CD4-positive, alpha-beta T cell treated with Interleukin-17A for 4 hours (primary cell): ENCODE measurements at places on chromosomes 6 and 20.

DNA sequence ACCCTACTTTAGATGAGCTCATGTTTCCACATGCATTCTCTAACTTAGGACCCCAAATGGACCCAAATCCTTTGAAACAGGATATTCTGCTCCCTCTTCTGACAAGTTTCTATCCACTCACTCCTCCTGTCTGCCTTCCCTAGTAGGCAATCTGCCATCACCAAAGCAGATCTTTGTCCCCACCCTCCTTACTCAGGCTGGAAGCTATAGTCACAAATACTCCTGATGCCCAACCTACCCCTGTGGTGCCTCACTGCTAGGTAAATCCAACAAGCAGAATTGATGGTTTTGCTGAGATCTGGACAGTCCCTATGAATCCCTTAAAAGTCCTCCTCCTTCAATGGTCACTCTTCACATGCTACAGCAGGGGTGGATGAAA lies 21.7 kb downstream of the ELOVL5 start:
- no peak for DNase-seq

DNA sequence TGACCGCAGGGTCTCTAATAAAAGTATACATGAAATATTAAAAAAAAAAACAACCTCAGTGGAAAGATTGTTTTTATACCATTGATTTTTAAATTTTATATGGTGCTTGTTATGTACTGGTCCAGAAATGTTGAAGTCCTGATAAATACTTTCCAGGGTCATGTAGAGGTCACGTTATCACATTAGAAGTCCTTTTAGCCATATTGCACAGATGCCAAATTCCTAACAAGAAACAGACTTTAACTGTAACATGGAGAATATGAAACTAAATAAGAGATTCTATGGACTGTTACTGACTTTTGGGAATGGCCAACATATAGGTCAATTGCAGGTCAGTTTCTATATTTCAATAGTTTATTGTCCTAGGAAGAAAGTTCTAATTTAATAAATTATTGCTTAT lies 89.0 kb downstream of the ADGRB3 start:
- no peak for DNase-seq

- DNase-seq, result no peak
Observed at GRCh38 chr6:139472351-139473015, 98.0 kb upstream of the CITED2 start.

- no peak for DNase-seq
Observed at GRCh38 chr6:8174571-8174970, 72.2 kb upstream of the EEF1E1 start.

DNA sequence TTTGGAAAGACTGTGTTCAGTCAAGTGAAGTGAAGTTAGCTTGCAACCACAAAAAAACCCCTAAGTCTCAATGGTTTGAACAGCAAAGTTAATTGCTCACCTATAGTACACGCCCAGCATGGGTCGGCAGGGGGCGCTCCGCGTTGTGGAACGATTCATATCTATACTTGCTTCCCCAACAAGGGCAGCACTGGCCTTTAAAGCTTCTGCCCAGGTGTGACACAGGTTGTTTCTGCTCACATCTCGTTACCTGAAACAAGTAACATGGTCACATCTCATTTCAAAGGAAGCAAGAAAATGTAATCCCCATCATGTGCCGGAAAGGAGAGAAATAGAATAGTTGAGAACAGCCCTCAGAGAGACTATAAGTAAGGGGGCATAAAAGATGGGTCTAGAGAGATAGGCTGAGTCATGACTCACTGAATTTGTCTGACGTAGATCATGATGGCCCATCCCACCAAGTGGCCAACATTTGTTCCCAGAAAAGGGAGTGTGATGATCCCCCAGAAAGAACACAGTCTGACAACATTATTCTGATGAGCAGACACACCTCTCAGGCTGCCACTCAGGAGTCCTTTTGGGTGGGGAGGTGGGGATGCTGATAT lies 29.0 kb downstream of the HNF4A start:
- peak; percentile 92 for DNase-seq

GRCh38 chr6:117007659-117008058 lies 130.6 kb downstream of the RFX6 start:
- DNase-seq, result no peak

DNA sequence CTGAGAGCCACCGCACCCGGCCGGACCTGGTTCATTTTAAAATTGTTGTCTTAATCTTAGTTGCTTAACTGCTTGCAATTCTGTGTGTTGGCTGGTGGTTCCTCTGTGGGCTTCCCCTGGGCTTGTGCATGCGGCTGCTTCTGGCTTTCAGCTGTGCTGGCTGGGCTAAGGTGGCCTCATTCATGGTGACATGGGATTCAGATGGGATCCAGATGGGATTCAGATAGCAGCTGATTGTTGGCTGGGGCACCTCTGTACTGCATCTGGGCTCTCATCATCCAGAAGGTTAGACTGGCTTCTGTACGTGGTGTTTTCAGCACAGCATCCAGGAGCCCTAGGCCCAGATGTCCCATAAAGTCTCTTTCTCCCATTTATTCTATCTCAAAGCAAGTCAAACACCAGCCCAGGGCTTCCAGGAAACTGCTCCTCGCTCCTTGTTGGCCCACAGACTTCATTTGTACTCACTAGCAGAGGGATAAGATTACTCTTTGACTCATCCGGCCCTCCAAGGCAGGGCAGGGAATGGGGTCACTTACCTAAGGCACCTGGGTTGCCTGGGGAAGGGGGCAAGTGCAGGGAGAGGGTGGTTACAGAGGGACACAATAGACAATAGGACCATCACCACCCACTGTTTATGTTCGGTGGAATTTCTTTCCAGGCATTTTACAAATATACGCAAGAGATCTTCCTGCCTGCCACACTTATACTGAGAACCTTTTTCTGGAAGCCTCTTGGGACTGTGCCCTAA lies 10.2 kb upstream of the PEDS1 start:
- no peak for DNase-seq

GRCh38 chr20:18796282-18796833 lies 17.2 kb upstream of the SCP2D1 start:
- no peak for DNase-seq

- DNase-seq, result no peak
Observed at GRCh38 chr20:11155156-11155756, 481.5 kb upstream of the JAG1 start.

DNA sequence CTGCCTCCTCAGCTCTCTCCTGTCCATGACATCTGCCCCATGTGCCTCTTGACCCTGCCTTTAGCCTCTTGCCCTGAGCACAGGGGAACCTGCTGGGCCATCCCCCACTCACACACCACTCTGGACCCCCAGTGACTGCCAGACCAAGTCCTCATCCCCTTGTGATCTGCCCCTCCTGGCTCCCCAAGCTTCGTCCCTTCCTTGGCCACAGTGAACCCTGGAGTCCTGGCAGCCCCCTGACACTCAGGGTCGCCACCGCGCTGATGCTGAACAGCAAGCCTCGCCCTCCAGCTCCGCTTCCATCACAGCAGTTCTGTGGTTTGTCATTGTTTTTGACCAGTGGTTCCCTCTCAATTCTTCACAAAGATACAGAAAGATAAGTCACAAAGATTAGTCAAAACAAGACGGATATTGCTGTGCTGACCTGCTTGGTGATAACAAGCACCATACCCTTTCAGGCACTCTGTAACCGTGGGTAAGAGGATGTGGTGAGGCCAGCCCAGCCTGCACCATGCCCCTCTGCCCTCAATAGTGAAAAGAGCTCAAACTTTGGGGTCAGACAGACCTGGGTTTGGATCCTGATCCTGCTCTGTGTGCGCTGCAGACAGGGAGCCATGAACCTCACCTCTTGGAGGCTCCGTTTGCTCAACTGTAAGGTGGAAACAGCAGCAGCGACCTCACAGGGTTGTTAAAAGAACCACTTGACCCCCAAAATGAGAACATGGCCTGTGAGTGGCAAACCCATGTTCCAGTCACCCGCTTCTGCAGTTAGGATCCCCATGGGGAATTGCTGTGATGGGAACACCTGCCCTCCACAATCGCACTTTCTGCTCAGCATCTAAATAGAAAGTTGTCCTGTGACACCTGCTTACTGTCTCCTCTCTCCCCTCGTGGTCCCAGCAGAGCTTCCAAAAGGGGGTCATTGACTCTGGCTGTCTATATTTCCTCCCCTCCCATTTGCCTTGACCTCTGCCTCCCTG lies 114.5 kb downstream of the TOX2 start:
- peak; percentile 19 for DNase-seq

GRCh38 chr20:47652794-47653193 lies 132.5 kb downstream of the SULF2 start:
- DNase-seq, result no peak

GRCh38 chr6:1346101-1346500 lies 34.2 kb downstream of the FOXQ1 start:
- no peak for DNase-seq

GRCh38 chr6:139448998-139449610 lies 74.7 kb upstream of the CITED2 start:
- DNase-seq, result no peak

GRCh38 chr6:150691463-150691862 lies 91.8 kb downstream of the PLEKHG1 start:
- no peak for DNase-seq

DNA sequence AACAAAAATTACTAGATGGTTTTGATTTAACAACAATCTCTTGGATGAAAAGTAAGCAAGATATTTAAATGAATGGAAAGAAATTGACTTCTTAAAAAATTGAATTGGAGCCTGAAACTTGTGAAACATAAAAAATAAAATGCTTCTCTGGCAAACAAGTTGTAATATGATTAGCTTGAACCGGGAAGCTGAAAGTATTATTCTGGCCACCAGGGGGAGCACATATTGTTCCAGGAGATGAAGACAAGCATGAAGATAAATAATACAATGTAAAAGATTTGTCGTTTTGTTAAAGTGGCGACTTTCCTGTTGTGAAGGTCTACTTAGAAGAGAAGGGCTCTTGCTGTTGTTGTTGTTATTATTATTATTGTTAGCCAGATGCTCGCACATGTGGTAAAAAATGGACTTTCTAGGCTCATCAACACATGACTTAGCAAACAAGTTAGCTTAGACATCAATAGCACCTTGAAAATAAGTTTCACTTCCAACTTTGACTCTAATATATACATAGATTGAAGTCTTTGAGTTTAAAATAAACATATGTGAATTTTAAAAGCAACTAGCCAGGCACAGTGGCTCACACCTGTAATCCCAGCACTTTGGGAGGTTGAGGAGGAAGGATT lies 14.2 kb downstream of the PAX1 start:
- peak; percentile 26 for DNase-seq

DNA sequence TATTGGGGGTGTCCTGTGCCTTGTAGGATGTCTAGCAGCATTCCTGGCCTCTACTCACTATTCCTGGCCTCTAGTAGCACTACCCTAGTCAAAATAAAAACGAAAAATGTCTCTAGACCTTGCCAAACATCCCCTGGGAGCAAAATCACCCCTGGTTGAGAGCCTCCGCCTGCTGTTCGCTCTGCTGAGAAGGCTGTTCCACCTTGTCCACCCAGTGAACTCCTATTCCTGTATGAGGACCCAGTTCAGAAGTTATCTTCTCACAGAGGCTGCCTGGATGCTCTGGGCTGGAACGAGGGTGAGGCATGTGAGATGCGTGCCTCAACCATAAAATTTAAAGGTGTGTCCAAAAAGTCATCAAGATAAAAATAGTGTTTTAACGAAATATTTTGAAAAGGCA lies 101.9 kb downstream of the TOX2 start:
- no peak for DNase-seq

DNA sequence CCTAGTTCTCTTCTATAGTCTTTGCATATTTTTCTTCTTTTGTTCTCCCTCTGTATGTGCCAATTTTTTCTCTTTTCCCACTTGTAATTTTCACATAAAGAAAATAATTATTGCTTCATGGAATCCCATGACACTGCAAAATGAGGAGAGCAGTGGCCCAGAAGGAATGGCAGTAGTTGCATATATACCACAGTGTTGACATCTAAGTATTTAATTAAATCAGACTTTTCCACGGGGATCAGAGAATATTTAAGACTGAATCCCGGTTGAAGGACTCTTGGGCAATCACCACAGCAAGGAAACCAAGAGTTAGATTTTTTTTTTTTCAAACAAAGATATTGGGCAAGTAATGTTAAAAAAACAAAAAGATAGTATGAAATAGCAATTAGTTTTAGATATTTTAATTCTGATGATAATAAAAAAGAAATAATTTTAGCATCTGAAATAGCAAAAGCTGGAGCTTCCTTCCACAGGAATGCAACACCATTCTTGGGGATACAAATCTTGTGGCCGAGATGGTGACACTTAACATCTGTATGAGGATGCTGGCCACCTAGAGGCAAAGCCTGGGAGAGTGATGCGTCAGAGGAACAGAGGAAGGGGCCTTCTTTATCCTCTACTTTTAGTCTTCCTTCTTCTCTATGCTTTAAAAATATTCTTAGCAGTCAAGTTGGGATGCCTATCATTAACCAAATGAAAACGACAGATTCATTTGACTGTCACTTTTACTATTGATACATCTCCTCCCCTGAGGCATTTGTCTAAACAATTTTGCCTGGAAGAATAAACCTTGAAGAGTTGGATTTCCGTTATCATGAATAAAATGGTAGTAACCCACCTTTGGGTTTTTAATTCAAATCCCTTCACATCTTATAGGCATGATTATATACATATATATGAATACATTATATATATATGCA lies 356.2 kb downstream of the GJA1 start:
- no peak for DNase-seq

DNA sequence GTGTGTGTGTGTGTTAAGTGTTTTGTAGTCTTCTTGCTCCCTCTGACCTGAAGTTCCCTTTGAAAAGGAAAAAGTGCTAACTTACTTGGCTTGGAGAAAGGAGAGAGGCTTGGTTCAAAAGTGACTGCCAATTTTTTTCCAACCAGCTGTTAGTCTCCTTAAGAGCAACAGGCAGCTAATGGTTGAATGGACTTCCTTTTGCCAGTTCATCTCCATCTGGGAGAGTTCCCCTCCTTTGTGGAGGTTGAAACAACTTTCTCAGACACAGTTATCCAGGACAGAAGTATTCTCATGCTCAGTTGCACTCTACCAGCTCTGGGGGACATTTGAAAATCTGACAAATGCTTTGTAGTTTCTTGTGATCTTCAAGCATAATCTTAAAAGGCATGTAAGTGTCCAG lies 4.5 kb downstream of the RIPOR2 start:
- no peak for DNase-seq

GRCh38 chr20:8837396-8837795 lies 231.5 kb upstream of the PLCB4 start:
- DNase-seq, result no peak
